ENCODE measurements at places on chromosomes 7 and 10. TPM values are rescaled to one million over a fixed set of nuclear protein-coding genes. Genes with fewer than 3 reads are reported as not detected.

The CRCP gene
- total RNA-seq = 46.8 TPM

The MRPL32 gene
- 31.2 TPM for total RNA-seq

The GLI3 gene
- 12.6 TPM for total RNA-seq

The AP3M1 gene
- 18.3 TPM for total RNA-seq

The IGFBP1 gene
- total RNA-seq = not detected

The DEPP1 gene
- 530 TPM for total RNA-seq

- no peaks in the 10 kb centered on the region for H3K36me3 ChIP-seq
- no peak overlapping the region for H3K4me3 ChIP-seq
- DNase-seq = no peak
- no peaks in the 10 kb centered on the region for H3K27me3 ChIP-seq
- H3K4me1 ChIP-seq = no peaks in the 10 kb centered on the region
Measured at GRCh38 chr10:18886102-18886501, 162.5 kb upstream of the MALRD1 start.

GRCh38 chr10:75910032-75910431 is 478.6 kb downstream of the LRMDA start:
- no peak overlapping the region for H3K27ac ChIP-seq
- DNase-seq = no peak
- H3K36me3 ChIP-seq = no peaks in the 10 kb centered on the region
- no peaks in the 10 kb centered on the region for H3K4me1 ChIP-seq
- H3K27me3 ChIP-seq = no peaks in the 10 kb centered on the region

GRCh38 chr10:47449102-47449978 is 34.6 kb downstream of the ANXA8 start:
- H3K4me3 ChIP-seq = no peak overlapping the region
- H3K27ac ChIP-seq = no peak overlapping the region
- no peaks in the 10 kb centered on the region for H3K36me3 ChIP-seq
- no peak for DNase-seq
- H3K27me3 ChIP-seq = no peaks in the 10 kb centered on the region

DNA sequence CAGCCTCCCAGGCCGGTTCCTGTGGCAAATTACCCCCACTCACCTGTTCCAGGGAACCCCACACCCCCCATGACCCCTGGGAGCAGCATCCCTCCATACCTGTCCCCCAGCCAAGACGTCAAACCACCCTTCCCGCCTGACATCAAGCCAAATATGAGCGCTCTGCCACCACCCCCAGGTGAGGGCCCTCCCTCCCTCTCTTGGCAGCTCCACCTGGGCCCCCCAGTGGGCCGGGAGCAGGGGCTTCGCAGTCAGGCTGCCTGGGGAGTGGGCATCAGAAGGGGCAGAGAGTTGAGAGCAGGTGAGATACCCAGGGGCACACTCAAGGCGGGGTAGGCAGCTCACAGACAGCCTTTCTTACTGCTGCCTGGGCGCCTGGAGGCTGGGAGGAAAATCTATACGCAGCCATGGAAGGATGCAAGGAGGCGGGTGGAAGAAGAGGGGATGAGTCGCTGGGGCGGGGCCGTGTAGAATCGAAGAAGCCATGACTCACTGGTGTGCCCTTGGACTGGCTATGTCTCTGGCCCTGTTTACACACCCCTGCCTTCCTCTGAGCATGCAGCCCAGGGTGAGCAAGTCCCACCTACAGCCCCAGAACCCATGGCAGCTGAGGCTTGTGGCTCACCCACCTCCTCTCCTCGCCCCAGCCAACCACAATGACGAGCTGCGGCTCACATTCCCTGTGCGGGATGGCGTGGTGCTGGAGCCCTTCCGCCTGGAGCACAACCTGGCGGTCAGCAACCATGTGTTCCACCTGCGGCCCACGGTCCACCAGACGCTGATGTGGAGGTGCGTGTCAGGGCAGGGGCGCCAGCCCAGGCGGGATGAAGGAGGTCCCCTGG is 48.6 kb upstream of the PPIF start:
- peak overlapping the region; percentile 53 for H3K27ac ChIP-seq
- peaks cover 28% of the 10 kb centered on the region for H3K4me1 ChIP-seq
- DNase-seq = no peak
- no peak overlapping the region for H3K4me3 ChIP-seq
- no peaks in the 10 kb centered on the region for H3K27me3 ChIP-seq
- H3K36me3 ChIP-seq = peaks cover 2% of the 10 kb centered on the region

GRCh38 chr10:100362570-100363496 is 15.8 kb downstream of the SCD start:
- DNase-seq = no peak
- H3K4me3 ChIP-seq = no peak overlapping the region
- H3K27me3 ChIP-seq = no peaks in the 10 kb centered on the region

DNA sequence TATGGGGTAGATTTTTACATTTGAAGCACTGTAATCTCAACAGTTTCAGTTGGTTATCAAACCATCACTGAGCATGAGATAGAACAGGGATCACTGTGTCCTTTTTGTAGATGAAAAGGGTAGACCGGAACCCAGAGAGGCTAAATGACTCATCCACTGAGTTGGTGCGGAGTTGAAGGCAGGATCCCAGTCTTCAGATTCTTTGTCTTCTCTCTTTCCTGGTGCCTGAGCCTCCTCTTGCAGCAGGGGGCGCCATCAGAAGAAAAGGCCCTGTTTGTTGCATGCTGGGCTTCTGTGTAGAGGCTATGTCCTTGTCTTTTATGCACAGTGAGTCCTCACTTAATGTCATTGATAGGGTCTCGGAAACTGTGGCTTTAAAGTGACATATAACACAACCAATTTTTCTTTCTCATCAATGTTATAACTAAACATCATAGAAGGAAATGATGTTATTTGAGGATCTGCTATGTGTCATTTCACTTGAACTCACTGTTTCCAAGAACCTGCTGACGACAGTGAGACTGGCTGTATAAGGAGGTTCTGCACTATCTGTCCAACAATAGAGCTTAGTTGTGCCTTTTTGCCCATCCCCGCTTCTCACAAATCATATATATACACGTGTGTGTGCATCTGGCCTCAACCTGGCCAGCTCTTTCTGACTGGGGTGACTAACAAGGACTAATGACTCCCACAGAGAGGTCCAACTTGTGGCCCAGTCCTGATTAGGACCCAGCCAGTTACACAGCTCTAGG is 14.3 kb downstream of the ZNF282 start:
- DNase-seq = no peak
- H3K27me3 ChIP-seq = no peaks in the 10 kb centered on the region
- no peak overlapping the region for H3K27ac ChIP-seq

- no peaks in the 10 kb centered on the region for H3K4me1 ChIP-seq
- peaks cover 79% of the 10 kb centered on the region for H3K36me3 ChIP-seq
- H3K27ac ChIP-seq = no peak overlapping the region
- H3K27me3 ChIP-seq = no peaks in the 10 kb centered on the region
- H3K4me3 ChIP-seq = no peak overlapping the region
Measured at GRCh38 chr7:74364061-74364460, 74.9 kb downstream of the CLIP2 start.

DNA sequence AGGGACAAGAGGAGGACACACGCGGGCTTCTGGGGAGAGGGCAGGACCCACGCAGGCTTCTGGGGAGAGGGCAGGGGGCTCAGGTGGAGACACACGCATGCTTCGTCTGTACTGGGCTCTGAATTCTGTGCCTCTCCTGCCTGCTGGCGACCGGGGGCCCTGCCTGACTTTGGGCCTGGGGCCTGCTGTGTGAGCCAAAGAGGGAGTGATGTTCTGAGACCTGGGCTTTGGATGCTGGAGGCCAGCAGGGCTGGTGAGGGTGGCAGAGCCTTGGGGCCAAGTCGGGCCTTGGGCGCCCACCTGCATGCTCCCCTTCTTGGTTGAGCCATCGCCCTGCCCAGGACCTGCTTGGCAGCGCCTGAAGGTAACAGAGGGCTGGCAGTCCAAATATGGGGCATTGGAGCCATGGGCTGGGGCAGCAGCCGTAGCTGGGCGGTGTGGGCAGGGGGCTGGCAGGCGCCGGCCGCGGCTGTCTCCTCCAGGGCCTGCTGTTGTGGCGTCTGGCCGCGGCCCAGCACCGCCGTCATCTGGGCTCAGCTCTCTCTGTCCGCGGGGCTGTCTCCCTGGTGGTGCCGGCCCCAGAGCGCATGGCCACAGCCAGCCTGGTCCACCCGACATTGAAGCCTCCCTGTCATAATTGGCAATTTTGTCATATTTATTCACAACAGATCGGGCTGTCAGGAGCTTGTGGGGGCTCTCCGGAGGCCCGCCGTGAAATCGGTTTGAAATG is 78.9 kb downstream of the UNCX start:
- no peak overlapping the region for H3K27ac ChIP-seq
- no peak for DNase-seq
- no peaks in the 10 kb centered on the region for H3K27me3 ChIP-seq
- H3K4me1 ChIP-seq = no peaks in the 10 kb centered on the region

- DNase-seq = no peak
- no peaks in the 10 kb centered on the region for H3K36me3 ChIP-seq
- H3K4me3 ChIP-seq = no peak overlapping the region
- H3K4me1 ChIP-seq = peaks cover 23% of the 10 kb centered on the region
- no peak overlapping the region for H3K27ac ChIP-seq
Measured at GRCh38 chr10:43125881-43126731, 12.1 kb upstream of the CSGALNACT2 start.

GRCh38 chr7:109094-109493 is 83.3 kb upstream of the FAM20C start:
- H3K27ac ChIP-seq = no peak overlapping the region
- H3K4me3 ChIP-seq = no peak overlapping the region
- no peak for DNase-seq
- no peaks in the 10 kb centered on the region for H3K36me3 ChIP-seq
- no peaks in the 10 kb centered on the region for H3K27me3 ChIP-seq

- no peak overlapping the region for H3K27ac ChIP-seq
- DNase-seq = no peak
- H3K4me1 ChIP-seq = peaks cover 24% of the 10 kb centered on the region
Measured at GRCh38 chr10:3487228-3487627, 297.8 kb downstream of the KLF6 start.

- no peak overlapping the region for H3K4me3 ChIP-seq
- peaks cover 13% of the 10 kb centered on the region for H3K36me3 ChIP-seq
- no peak overlapping the region for H3K27ac ChIP-seq
- no peak for DNase-seq
- H3K4me1 ChIP-seq = peaks cover 4% of the 10 kb centered on the region
Measured at GRCh38 chr7:43701500-43701854, 27.8 kb downstream of the COA1 start.

- H3K27me3 ChIP-seq = no peaks in the 10 kb centered on the region
- H3K36me3 ChIP-seq = no peaks in the 10 kb centered on the region
- no peak for DNase-seq
- peak overlapping the region; percentile 6 for H3K27ac ChIP-seq
- H3K4me1 ChIP-seq = no peaks in the 10 kb centered on the region
Measured at GRCh38 chr7:23247046-23247602, 549 bp downstream of the GPNMB start.

GRCh38 chr10:132158122-132158741 is 28.5 kb upstream of the DPYSL4 start:
- no peaks in the 10 kb centered on the region for H3K27me3 ChIP-seq
- H3K4me3 ChIP-seq = no peak overlapping the region
- H3K36me3 ChIP-seq = no peaks in the 10 kb centered on the region
- DNase-seq = no peak

DNA sequence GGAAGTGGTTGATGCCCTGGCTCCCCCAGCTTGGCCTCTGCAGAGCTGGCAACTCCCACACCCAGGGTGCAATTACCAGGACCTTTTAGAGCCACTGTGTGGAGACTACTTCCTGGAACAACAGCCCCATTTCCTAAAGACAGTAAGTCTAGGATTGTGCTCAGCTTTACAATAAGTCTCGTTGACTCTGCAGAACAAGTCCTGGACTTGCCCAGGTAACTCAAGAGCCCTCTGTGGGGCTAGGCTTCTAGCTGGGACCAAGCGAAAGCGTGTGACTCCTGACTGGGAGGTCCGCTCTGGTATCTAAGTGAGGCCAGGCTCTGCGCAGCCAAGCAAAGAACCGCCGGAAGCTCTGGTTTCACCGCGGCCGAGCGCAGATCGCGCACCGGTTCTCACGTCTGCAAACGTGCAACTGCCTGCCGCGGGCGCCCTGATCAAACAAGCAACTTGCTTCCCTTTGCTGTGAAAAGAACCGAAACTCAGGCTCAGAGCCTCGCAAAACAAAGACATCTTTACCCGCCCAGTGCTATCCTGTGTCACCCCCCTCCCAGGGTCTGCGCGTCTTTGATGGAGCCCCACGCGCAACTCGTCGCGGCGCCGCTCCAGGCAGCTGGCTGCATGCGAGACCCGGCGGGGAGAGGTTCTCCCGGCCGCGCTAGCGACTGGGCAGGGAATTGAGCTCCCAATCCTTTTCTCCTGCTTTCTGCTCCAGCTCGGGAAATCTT is 4.4 kb upstream of the PDLIM1 start:
- H3K27ac ChIP-seq = no peak overlapping the region
- no peaks in the 10 kb centered on the region for H3K36me3 ChIP-seq
- no peak for DNase-seq
- no peaks in the 10 kb centered on the region for H3K27me3 ChIP-seq

DNA sequence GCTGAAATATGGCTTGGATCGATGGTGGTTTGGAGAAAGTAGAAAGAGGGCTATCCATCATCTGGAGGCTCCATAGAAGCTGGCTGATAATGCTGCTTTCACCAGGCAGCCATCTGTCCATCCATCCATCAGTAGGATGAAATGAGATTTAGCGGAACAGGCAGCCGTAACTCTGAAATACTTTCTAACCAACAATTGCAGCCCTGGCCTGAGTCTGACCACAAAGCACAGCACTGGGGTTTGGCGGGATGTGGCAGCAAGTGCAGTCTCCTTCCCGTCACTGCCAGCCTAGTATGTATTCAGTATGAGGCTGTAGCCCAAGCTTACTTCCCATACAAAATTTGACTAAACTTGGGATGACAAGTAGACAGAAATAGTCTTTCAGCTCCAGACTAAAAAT is 38.0 kb downstream of the R3HCC1L start:
- DNase-seq = no peak
- no peaks in the 10 kb centered on the region for H3K27me3 ChIP-seq
- no peak overlapping the region for H3K27ac ChIP-seq
- no peaks in the 10 kb centered on the region for H3K4me1 ChIP-seq
- no peak overlapping the region for H3K4me3 ChIP-seq
- no peaks in the 10 kb centered on the region for H3K36me3 ChIP-seq

DNA sequence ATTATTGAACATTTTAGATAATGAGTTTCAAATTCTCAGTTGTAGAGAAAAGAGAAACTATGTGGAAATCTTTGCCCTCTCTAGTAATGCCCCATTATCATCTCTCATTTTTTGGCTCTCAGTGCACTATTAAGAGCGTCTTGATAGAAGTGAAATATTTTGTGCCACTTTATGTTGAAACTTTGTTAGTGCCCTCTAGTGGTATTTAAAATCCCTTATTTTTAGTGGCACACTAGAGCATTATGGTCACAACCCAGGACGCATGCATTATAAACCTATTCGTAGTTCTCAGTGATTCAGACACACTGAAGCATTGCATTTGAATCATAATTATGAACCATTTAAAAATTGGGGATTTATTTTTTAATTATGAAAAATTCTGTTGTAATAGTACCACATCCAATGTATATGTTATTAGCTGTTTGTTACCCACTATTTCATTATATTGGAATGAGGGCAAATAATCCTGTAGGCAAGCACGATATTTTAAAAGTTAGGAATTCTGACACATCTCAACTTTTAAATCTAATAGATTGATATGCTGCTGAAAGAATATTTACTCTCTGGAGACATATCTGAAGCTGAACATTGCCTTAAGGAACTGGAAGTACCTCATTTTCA is 21.9 kb downstream of the PDCD4 start:
- no peak for DNase-seq
- no peaks in the 10 kb centered on the region for H3K27me3 ChIP-seq
- H3K36me3 ChIP-seq = peaks cover 2% of the 10 kb centered on the region

Data from tibial nerve (tissue), 4 donors.